ENCODE measurements at places on chromosomes 6 and 20.

- no peak for DNase-seq
These were observed 1.9 kb downstream of the KLHL32 start for GRCh38 chr6:96926425-96926824.

DNA sequence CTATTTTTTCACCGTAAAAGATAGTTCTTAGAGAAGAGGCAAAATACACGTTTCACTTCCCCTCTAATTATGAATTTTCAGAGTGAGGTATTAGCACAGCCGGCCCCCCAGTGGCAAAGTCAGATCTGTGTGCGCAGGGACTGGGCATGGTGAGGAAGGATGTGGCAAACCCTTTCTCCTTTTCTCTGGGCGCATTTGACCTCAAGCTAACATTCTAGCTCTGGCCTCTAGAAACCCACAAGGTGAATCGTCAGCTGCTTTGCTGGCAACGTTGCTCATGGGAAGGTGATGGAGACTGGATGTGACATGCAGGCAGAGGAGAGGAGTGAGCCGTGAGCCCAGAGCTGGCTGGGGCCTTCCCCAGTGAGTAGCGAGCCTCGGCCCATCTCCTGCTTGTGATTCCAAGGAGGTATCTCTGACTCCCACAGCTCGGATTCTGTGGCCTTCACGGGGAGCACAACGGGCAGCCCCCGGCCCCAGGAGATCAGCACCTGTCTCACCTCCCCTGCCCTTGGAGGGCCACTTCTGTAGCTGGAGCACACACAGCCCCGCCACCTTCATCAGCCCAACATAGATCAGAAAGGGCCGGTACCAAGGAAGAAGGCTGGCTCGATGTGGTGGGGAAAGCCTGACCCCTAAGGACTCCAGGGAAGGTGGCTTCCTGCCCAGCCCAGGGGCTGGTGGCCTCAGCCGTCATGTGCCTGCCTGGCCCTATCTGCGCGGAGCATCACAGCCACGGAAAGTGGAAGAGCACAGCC is 152.8 kb downstream of the TAF4 start:
- no peak for DNase-seq

DNA sequence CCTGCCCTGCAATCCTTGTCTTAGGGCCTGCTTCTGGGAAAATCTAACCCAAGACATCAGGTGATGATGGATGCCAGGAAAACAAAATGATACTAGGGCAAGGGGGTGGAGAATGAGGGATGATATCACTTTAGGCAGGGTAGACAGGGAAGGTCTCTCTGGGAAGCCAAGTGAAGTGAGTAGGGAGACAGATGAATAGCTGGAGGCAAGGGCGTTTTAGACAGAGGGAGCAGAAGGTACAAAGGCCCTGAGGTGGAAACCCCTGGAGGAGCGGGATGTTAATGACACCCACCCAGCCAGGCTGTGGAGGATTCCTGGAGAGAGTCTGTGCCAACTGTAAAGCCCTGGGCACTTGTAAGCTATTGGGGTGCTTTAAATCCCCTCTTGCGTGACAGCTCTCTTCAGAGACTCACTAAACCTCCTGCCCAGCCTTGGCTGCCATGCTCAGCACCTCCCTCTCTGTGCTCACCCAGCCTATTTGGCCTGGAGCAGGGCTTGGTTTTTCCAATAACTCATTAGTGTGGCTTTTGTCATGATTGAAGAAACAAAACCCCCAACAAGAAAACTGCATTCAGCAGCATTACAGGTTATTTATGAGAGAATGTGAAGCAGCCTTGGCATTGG is 12.4 kb upstream of the MDGA1 start:
- DNase-seq = no peak

DNA sequence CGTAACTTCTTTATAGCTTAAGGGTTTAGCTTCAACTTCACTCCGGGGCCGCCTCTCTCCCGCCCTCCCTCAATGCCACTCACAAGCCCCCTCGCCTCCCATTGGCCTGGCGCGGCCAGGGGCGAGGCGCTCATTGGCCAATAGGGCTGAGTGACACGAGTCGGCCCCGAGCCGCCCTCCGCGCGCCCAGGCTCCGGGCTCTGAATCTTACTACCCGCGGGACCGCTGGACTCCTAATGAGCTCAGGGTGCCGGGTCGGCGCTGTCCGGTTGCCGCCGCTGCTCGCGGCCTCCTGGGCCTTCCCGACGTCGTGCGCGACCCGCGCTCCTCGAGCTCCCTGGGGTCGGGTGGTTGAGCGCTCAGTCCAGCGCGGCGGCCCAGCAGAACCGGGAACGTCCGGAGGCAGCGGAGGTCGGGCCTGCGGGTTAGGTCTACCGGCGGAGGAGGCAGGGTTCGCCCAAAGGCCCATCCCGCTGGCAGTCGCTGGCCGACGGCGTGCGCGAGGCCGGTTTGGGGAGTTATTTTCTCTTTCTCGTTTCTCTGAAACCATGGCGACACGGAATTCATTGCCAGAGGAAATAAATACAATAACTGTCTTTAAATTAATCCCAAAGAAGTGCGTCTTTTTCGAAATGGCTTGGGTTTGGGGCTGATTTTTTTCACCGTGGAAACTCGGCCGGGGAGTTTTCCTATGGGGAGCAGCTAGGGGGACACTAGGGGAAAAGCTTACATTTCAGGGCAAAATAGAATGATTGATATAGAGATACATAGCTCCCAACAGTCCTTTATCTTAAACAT is at the start of gene SIM1:
Gene SIM1 (minus strand): TSS at position 19 of the 798 bp plus-strand sequence. CDS start 1,453 bp downstream, outside the sequence.
- no peak for DNase-seq

GRCh38 chr20:36466089-36466488 is 75.2 kb upstream of the MYL9 start:
- DNase-seq = no peak
